ENCODE measurements at places on chromosomes 1 and 21.

GRCh38 chr1:42240966-42241755 is 76.6 kb upstream of the GUCA2A start:
- DNase-seq: peak; percentile 34

DNA sequence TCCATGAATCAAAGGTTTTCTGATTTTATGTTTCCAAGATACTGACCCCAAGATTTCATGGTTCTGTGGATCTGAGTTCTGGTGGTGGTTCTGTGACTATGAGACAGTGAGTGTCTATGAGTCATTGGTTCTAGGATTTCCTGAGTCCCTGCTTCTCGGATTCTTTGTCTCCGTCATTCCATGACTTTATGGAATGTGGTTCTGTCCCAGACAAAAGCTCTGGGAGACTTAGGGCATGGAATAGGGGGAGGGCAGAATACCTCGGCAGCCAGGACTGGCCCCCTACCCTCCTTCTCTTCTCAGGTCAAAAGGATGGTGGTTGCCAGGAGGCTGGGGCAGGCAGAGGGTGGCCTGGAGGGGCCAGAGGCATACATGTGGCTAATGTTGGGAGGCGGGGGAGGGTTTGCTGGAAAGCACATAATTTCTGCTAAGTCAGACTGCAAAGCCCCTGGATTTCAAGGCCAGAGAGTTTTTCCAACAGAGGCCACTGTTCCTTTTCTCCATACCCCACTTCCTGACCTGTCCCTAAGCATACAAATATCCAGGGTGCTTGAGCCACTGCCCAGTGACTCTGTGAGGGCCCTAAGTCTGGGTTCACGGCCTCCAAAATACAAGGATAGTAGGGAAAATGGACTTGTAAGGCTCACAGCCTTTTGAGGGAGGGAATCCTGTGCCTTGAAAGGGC is 17.2 kb downstream of the CDCP2 start:
- DNase-seq: no peak

- DNase-seq: no peak
These were observed 67.1 kb downstream of the BCAR3 start for GRCh38 chr1:93614541-93614940.

DNA sequence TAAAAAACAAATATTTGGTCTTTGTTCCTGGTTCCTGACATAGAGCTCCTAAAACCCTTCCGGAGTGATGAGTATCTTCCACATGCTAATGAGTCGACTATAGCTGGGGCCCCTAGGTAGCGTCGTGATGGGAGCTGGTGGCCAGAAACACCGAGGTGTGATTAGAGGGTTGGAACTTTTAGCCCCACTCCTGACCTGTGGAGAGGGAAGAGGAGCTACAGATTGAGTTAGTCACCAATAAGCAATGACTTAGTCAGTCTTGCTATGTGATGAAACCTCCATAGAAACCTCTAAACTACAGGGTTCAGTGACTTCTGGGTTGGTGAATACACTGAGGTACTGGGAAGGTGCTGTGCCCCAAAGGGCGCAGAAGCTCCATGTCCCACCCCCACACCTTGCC is 30.1 kb upstream of the PLD5 start:
- no peak for DNase-seq

GRCh38 chr1:165678509-165678908 is 19.9 kb downstream of the ALDH9A1 start:
- no peak for DNase-seq

DNA sequence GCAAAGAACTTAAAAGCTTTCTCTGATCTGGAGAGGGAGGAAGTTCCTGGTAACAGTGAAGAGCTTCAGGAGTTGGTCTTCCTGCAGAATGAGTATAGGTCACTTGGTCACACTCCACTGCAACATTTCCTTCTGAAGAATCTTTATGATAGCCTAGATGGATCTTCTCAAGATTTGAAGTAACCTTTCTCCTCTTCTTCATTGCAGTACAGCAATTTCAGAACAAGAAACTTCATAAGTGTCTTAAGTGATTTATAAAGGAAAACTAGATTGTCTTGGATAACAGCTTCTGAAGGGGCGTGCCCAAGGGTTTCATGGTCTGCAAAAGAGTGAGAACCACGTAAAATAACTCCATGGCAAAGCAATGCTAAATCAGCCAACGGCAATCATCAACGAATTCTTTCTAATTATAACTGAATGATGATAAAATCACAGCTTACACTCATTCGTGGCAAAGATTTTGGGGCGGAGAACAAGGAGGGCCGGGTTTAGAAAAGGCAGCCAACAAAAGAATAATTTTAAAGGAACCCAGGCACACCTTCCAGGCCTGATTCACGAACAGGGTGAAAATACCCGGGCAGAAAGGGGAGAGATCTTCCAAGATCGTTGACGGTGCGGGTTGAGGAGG is 53.9 kb upstream of the ASPM start:
- DNase-seq: no peak

DNA sequence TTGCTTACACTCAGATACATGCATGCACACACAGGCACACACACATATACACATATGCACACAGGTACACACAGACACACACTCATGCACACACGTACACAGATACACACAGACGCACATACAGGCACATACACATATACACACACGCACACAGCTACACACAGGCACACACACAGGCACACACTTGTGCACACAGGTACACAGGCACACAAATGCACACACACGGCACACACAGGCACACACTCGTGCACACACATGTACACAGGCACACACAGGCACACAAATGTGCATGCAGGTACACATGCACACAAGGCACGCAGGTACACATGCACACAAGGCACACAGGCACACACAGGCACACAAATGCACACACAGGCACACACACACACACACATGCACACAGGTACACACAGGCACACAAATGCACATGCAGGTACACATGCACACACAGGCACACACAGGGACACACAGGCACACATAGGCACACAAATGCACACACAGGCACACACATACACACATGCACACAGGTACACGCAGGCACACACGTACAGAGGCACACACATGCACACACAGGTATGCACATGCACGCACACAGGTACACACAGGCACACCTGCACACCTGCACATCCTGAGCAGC is 110.0 kb downstream of the WDR4 start:
- DNase-seq: no peak

DNA sequence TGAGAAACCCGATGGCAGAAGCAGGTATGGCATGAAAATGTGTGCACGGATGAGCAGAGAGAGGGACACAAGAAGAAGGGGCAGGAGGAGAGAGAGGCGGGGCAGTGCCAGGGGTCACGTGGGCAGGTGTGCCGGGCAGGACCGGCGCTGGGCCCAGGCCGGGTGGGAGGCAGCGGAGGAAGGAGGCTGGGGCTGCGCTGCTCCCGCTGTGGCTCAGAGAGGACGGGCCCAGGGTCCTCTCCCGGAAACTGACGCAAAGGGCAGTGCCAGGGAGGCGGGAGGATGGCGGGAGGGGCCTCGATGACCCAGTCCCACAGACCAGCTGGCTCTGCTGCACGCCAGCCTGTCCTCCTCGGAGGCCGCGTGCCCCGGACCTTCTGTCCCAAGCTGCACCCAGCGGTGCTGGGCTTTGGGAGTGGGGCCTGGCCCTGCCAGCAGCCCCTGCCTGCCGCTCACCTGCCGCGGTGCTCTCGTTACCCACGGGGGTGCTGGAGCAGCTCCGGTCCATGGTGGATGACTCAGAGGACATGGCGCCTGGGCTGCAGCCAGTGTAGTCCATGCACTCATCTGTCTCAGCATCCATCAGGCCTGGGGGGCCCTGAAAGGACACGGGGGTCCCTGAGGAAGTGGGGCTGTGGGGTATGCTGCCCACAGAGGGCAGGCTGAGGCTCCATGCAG is 153.9 kb downstream of the CASZ1 start:
- DNase-seq: no peak

- DNase-seq: no peak
These were observed 59.3 kb downstream of the MAN1C1 start for GRCh38 chr1:25675729-25676476.

DNA sequence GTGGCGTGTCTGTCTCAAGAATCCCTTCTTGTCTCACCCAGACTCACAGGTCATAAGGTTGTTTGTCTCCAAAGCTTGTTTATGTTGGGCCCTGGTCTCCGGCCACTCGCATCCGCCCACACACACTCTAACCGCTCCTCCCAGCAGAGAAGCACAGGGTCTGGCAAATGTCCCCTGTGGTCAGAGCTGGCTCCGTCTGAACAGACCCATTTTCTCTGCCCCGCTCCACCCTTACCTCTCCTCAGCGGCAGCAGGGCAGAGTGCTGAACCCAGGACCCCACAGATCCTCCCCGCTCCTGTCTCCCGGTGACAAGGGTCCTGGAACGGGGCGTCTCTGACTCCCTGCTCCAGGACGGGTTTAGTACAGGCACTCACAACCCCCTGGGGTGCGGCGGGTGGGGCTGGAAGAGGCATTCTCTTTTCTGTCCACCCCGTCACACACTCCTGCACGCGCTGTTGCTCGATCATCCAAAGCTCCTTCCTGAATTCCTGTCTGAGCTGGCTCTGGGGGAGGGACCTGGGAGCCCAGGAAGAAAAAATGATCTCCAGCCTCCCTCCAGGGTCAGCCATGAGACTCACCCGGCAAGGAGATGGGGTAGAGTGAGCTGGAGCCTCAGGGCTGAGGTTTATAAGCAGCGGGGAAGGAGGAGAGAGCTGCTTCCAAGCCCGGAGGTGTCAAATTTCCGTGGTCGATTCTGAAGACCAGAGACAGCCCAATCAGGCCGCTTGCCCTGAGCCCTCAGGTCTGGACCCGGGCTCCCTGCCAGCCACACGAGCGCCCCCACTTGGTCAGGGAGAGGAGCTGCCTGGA is at the start of gene S100A13:
S100A13 (minus strand) TSS at position 602 of the 811 bp plus-strand sequence. CDS start 1,033 bp downstream, outside the sequence.
- peak; percentile 88 for DNase-seq

Data from endothelial cell (in vitro differentiated cells).